ENCODE measurements at places on chromosomes 3 and 15.

GRCh38 chr15:26972636-26973035 lies 1.7 kb downstream of the GABRG3 start:
- DNase-seq: no peak

DNA sequence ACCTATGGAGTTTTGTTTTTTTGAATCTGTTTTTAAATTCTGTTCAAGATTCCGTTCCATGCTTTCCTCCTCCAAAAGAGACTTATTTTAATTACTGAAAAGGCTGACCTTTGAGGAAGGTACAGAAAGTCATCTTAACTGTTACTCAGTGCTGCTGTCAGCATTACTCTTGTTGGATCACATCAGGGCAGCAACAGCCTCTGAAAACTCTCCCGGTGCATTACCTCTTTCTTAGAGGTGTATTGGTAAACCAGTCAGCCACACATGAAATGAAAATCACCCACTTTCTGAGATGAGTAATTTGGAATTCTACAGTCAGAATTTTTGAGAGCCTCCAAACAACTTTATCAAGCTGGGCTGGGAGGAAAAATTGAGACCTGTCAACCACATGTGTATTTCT lies 88.5 kb upstream of the LIMD1 start:
- DNase-seq: no peak

DNA sequence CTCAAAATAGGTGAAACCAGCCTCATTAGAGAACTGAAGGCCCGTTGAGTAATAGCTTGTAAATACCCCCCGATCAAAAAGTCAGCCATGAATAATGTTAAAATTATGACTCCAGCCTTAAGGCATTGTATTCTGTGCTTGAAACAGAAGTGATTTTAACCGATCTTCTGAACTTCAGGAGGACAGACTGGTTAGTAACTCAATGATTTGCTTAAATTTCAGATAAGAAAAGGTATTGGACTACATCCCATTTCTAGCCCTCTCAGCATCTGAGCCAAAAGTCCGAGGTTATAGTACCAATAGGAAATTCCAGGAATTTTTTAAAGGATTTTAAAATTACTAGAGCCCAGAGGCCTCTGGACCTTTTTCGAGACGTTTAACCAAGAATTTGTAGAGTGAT lies 67.7 kb upstream of the FGF12 start:
- DNase-seq: no peak

DNA sequence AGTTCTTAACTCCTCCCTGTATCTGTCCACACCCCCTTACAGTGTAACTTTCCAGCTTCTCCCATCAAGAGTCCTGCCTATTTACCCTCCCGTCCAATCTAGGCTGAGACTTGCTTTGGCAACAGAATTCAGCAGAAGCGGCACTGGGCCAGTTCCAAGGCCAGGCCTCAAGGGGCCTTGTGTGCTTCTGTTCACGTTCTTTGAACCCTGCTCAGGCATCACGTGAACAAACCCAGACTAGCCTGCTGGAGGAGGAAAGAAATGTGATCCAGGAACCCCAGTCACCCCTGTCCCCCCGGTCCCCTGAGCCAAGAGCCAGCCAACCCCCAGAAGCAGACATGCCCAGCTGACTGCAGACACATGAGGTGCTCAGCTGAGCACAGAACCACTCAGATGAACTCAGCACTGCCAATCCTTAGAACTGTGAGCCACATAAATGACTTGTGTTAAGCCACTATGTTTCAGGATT lies 76.1 kb upstream of the DCLK3 start:
- no peak for DNase-seq

DNA sequence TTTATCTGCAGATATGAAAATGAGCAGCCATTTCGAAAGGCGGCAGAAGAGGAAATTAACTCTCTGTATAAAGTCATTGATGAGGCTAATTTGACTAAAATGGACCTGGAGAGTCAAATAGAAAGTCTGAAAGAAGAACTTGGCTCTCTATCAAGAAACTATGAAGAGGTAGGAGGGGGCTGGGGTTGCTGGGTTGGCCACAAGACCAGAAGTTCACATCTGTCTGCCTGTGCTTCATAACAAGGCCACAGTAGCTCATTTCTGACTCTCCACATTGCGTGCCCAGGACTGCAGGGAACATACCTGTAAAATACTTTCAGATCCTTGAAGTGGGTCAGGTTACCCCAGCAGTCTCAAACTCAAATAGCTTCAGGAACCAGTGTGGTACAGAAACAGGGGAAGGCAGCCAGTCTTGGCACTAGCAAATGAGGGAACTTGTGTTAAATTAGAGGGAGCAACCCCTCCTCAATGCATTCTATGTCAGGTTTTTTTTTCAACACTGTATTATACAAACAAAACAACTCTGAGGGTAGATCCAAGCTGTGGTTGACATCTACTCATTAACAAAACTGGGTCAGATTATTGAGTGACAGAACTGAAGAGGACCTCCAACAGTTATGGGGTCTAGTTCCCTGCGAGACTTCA lies 48.7 kb downstream of the BFSP2 start:
- no peak for DNase-seq

DNA sequence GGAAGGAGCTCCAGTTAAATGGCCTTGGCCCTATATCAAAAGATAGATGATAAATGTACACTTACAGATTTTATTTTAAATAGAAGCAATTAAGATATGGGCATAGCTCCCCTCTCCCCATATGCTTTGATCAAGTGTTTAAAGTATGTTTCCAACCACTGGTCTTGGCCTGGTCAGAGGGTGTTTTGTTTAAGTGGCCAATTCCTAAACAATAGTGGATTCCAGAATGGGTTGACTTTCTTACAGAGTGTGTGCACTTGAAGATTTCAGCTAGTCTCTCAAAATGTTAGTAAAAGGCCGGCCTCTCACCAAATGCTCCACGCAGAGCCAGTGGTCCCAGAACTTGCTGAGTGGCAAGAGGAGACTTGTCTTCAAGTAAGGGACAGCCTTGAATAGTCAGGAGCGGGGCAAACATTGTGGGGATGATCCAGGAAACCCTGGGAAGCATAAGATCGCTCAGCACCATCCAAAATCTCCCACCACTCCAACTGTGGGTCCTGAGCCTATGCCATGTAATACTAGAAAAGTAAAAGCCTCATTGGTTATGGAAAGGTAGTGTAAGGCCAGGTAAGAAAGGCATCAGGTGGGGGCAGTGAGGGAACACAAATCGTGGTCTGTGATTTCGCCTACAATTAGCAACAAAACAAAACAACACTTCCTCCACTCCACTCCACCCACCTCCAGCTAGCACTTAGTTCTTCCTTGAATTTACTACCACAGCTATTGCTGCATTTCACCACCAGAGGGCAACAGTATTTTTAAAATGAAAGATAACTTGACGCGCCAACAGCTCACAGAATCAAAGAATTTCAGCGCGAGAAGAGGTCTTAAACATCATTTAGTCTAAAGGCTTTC lies 4.8 kb downstream of the RARRES1 start:
- peak; percentile 84 for DNase-seq

DNA sequence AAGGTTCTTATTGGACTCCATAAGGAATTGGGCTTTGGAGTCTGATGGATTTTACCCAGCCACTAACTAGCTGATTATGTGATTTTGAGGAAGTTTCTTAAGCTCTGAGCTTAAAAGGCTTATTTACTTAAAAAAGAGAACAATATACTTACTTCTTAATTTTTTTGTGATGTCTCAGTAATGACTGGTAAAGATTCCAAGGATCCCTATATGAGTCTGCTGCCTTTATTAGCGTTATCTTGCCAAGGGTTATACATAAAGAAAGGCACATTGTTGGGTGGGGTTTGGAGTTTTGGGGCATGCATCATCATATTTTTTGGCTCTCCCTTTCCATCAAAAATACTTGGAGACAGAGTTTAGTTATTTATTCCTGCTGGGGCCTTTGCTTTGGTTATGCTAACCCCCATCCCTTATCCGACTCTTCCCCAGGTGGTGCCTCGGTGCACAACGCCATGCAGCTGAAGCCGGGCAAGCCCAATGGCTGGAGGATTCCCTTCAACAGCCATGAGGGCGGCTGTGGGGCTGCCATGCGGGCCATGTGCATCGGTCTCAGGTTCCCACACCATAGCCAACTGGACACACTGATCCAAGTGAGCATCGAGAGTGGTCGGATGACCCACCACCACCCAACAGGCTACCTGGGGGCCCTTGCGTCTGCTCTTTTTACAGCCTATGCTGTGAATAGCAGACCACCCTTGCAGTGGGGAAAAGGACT lies 6.7 kb downstream of the ADPRH start:
- DNase-seq: peak; percentile 64

DNA sequence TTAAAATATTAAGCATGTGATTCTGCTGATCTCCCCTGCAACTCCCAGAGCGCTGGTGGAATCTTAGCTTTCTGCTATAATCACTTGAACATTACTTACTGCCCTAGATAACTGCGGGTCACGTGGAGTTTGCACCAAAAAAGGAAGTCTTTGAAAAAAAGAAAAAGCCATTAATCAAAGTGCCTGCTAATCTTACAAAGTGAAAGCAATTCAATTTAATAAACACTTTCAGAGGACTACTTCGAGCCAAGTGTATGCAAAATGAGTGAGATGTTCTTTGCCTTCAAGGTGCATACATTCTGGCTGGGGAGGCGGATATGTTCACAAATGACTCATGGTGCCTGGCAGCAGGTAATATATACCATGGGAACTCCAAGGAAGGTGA lies 109.9 kb upstream of the GAP43 start:
- DNase-seq: peak; percentile 4

DNA sequence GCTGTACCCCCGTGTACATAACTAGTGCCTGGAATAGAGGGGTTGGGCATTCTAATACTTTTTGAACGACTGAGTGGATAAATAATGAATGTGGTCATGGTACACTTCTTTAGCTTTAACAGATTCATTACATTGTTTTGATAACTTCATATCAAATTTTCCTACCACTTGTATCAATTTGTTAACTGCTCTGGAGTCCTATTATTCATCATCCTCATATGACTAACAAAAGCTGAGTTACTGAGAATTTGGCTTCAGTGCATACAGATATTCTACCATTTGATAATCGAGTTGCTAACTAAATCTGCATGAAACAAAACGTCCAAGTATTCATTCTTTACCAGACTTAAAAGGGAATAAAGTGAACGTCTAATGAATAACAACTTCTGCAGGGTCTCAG lies 31.7 kb downstream of the FRMD5 start:
- DNase-seq: no peak
